ENCODE measurements at places on chromosomes 3 and 15.

- no peak for DNase-seq
Observed at GRCh38 chr3:193843474-193844301, 250.7 kb downstream of the OPA1 start.

- no peak for DNase-seq
Observed at GRCh38 chr15:40133544-40133943, 24.9 kb upstream of the BMF start.

DNA sequence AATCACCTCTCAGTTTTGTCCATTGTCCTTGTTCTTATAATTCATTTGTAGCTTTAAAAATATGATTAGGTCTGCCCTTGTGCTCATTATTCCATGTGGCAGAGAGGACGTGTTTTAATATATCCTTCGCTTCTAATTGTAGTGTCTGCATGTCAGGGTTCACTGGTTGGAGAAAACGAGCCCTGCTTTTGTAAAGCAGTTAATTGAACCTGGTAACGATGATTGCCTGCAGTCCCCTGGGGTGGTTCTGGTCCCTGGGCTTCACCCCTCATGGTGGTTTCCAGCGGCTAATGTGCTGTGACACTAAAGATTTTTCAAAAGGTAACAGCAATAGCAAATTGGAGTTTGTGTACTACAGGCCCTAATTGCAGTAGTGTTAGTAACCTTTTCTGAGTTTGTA, 299.6 kb downstream of the CACNA2D3 start:
- DNase-seq, result no peak

GRCh38 chr3:20905210-20905805, 719.3 kb upstream of the SGO1 start:
- DNase-seq, result no peak
